Inflammatory macrophage treated with lipopolysaccharide for 1 hour (primary cell): ENCODE measurements at places on chromosomes 5 and 9.

DNA sequence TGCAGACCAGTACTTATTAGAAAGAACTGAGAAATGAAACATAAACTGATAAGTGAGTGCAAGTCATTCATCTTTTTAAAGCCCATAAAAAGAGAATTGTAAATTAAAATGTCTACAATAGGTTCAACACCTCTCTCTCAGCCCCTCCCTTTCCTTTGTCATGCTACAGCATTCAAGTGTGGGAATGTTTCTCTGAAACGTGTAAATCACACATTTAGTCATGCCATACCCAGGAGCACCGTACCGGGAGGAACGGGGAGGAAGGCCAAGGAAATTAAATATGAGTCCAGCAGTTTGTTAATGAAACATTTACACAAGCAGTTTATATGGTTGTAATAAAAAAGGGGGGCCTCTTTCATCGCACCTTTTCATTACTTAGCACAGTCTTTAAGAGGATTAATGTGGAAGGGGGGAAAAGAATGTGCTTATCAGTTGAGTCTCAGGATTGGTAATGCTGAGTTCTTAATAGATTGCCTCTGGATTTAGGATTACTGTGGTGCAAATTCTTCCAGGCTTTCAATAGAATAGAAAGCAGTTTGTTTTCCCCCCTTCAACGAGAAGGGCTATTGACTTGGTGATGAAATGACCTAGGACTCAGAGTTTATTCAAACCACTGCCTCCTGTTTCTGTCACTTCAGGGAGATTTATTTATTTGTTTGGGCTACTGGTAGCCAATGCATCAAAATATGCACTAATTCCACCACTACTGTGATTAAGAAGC lies 176.0 kb upstream of the ZNF608 start:
- no peak for DNase-seq

DNA sequence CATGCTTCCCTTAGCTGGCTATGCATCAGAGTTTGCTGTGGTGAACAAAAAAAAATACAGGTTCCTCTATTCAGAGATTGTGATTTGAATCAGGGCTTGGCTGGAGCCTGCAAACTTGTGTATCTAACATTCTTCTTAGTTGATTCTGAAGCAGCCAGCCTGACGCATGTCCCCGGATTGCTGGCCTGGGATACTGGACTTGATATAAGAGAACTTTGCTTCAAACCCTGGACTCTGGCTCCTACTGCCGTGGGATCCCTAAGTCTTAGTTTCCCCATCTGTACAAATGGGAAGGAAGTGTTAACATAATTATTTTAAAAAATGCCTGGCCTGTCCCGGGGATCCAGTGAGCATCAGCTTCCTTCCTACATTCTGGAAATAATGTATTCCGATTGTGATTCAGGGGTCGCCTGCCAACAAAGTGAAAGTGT lies 292.8 kb downstream of the ARHGEF28 start:
- DNase-seq, result peak; percentile 28

DNA sequence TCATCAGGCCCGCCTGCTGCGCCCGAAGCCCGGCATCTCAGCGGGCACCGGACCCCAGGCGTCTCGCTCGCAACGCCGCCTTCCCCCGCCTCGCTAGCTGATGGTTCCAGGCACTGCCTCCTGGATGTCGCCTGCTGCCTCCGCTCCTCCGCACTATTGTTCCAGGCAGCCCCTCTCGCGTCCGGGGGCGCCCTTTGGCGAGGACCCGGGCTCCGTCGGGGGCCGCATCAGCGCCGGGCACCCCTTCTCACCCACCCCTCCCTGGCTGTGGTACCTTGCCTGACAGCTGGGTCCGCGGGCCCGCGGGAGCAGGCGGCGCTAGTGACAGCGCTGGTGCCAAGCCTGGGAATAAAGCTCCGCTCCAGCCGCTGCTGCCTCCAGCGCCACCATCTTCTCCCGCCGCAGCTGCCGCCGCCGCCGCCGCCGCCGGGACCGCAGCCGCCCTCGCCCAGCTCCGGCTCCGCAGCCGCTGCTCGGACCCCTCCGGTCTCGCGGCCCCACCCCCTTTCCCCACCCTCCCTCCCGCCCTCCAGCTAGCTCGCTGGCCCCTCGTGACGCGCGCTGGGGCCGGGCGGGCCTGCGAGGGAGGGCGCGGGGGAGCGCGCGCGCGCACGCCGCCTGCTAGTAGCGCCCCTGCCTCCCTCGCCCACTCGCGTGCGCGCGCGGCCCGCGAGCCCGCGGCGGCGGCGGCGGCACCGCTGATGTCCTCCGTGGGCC lies at the start of gene APBA1:
TSS of gene APBA1 (minus strand) at position 493 of the 717 bp plus-strand sequence.
- peak; percentile 24 for DNase-seq

- DNase-seq, result no peak
Measured at GRCh38 chr9:133873461-133873891, 118.6 kb downstream of the VAV2 start.

DNA sequence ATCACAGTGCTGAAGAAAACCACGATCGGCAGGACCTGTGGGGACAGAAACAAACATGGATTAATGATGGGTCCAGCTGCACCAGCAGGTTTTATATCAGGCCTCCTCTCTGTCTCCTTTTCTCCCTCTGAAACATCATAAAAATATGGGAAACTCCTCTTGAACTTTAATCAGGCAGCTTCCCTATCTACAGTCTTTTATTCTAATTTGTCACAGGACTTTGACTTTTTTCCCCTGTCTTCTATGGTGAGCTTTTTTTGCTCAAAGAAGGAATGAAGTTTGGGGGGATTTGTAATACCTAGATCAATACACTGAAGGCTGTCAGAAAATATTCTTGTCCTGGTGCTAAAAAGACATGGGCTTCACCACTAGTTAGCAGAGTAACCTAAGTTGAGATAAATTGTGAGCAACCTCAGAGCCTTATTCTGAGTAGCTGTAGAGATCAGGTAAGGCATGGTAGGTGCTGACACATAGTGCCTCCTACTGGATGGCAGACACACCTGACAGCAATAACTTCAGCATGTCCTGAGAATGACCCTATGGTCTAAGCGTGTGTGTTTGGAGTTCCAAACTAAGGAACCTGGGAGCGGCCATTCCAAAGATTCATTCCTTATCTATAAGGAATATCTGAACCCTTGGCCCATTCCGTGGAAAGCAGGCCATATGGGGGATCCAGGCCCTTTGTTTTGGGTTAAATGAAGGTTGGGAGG lies 46.2 kb downstream of the SLC28A3 start:
- DNase-seq, result no peak

DNA sequence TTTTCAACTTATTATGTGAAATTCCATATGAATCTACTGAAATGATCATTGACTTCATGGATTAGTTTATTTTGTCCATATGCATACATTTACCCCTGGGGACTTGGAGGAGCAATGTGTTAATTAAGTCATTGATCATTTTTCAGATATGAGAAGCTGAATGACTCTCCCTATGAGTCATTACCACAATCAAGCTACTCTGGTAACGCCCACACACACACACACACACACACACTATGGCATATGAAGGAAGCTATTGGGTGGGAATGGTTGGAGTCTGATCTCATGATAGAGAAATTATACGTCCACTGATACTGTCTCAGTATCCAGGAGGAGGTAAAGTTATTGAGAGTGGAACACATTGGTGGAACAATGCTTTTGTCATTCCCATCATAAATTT lies 528.9 kb downstream of the AGTPBP1 start:
- DNase-seq, result no peak

DNA sequence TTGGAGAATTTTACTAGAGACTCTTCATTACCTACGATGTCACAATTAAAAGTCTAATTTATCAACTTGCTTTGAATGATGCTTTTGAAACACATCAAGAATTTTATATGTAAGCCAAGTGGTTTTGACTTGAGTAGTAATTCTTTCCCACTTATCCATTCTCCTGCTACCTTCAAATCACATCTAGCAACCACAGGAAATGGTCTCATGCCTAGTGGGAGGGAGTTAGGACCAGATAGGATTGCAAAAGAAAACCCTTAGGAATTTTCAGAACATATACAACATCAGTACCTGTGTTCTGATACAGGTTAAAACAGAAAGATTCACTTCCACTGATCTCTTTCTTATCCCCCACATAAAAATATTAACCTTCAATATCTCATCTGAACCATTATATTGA lies 260.4 kb downstream of the CWC27 start:
- no peak for DNase-seq

GRCh38 chr5:3302228-3302627 lies 293.4 kb upstream of the IRX1 start:
- no peak for DNase-seq

DNA sequence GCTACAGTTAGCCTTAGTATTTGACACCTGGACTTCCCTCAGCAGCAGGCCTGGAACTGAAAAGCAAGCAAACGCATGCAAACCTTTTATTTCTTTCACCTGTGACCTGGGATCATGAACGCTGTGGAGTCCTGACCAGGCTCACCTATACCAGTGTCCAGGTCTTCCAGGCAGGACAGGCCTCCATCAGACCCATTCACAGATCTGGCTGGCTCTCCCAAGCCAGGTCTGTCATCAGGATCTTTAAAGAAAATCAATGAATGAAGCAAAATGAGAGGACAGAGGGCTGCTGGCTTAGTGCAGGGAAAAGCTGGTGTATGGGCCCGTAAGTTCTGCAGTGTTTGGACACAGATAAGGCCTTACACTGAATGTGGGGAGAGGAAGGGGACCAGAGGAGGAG lies 96.3 kb upstream of the CPEB4 start:
- no peak for DNase-seq

DNA sequence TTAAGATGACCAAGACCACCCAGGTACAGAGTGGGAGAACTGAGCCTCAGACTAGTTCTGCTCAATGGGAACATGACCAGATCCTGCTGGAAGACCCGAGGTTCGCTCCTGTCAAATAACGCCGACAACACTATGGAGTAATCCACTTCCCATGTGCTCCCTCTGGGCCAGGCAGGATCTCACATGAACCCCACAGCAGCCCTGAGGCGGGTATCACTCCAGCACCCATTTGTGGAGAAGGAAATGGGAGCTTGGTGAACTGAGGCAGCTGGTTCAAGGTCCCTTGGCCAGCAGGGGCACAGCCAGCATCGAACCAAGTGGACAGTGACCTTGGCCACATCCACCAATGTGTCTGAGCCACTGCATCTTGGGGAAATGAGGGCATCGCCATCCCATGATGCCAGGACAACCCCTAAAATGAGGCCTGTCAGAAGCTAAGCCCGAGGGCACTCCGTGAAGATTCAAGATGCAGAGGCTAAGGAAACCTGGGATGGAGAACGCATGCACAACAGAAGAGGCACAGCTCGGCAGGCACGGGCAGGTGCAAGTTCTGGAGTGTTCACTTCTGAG lies 8.5 kb downstream of the ANKS6 start:
- DNase-seq, result no peak

GRCh38 chr9:12771891-12772290 lies 2.9 kb upstream of the LURAP1L start:
- no peak for DNase-seq

DNA sequence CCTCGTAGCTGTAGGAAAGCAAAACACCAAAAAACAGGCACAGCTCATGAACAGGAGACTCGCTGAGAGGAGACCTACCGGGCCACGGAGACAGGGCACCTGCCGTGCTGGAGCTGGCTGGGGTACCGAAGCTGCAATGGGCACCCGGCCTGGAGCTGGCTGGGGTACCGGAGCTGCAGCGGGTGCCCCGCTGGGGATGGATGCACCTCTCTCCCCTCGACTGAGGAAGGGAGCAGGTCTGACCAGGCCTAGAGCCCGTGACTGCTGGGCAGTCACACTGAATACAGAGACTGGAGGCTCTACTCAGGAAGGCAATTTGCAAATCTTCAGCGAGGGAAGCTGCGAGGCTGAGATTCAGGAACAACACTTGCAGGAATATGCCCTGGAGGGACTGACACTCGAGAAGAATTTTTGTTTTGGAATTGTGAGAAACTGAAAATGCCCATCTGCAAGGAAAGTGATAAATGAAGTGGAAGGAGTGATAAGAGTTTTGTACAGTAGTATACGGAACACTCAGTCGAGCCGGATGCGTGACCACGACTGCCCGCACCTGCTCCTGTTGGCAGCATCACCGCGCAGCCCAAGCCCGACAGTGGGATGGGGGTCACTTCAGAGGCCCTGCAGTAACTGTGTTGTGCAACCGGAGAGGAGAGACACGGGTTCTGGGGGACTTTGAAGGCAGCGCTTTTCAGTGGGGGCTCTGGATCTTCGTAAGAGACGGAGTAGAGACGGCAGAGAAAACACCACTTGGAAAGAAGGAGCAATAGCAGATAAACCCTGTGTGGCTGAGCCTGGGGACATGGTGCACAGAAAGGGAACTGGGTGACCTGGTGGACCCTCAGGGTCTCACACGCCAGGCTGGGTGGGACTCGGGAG lies 27.9 kb upstream of the LPCAT1 start:
- DNase-seq, result no peak

- DNase-seq, result no peak
Measured at GRCh38 chr5:59972043-59972442, 78.5 kb upstream of the PDE4D start.
